ENCODE measurements at places on chromosomes 3 and 15.

DNA sequence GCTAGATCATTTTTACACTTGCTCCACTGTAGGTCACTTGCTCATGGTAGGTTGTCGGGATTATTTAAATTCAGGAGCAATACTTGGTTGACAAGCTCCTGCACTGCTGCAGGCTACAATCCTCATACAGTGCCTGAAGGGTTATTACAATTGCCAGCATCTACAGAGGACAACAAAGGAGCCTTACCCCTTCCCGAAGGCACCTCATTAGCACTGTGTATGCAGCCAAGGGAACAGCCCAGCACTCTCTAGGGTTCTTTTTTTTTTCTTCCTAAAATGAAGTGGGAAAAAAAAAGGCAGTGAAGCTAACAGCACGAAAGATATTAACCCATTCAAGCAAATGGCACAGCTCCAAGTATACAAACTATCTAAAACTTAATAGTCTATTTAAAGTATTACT lies 142.7 kb downstream of the ULK4 start:
- DNase-seq = no peak

DNA sequence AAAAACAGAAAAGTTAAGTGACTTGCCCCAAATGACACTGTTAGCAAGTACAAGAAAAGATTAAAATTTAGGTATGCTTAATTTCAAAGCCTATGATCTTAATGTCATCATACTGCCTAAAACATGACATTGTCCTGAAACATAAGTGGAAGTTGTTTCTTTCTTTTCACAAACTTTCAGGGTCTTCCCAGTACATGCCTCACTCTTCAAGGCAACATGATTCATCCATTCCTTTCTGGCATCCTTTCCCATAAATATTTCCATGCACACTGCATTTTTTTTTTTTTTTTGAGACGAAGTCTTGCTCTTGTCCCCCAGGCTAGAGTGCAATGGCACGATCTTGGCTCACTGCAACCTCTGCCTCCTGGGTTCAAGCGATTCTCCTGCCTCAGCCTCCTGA lies 42.5 kb upstream of the KPNA4 start:
- no peak for DNase-seq

GRCh38 chr3:129375099-129375498 lies 53.3 kb downstream of the EFCAB12 start:
- DNase-seq = no peak

DNA sequence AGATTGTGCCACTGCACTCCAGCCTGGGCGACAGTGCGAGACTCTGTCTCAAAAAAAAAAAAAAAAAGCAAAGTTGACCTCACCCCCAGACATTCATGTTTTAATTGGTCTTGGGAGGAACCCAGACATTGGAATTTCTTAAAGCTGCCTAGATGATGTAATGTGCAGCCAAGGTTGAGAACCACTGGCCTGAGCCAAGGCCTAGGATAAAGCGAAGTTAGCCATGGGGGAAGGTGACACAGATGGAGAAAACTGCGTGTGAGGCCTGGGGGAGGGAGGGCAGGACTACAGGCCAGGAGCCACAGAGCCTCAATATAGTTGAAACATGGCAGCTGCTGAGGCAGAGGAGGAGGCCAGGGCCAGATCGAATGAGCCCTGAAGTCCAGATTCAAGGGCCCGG lies 21.0 kb downstream of the GLB1 start:
- no peak for DNase-seq

- no peak for DNase-seq
Observed at GRCh38 chr3:130823241-130823884, 70.5 kb upstream of the ATP2C1 start.
